ENCODE measurements at places on chromosomes 12 and 14. TPM values are rescaled to one million over a fixed set of nuclear protein-coding genes. Genes with fewer than 3 reads are reported as not detected.

The DNAJC22 gene
- 1.7 TPM for total RNA-seq

The RERGL gene
- 0.74 TPM for total RNA-seq

The SPTSSA gene
- 90.9 TPM for total RNA-seq

The PTGDR gene
- not detected for total RNA-seq

The SLC6A13 gene
- total RNA-seq = 0.83 TPM

The MYF5 gene
- total RNA-seq = not detected

The SIRT4 gene
- 1.9 TPM for total RNA-seq

The CD163L1 gene
- 1.1 TPM for total RNA-seq

The CD4 gene
- total RNA-seq = 23.8 TPM

The SLC22A17 gene
- 13.0 TPM for total RNA-seq

GRCh38 chr14:56145181-56145769 lies 27.1 kb downstream of the PELI2 start:
- no peaks in the 10 kb centered on the region for H3K36me3 ChIP-seq
- no peak for DNase-seq
- no peaks in the 10 kb centered on the region for H3K27me3 ChIP-seq
- peaks cover 7% of the 10 kb centered on the region for H3K4me1 ChIP-seq
- H3K27ac ChIP-seq = no peak overlapping the region
- H3K4me3 ChIP-seq = no peak overlapping the region

GRCh38 chr12:32493282-32493681 lies 93.9 kb downstream of the FGD4 start:
- H3K36me3 ChIP-seq = no peaks in the 10 kb centered on the region
- H3K27ac ChIP-seq = no peak overlapping the region
- DNase-seq = no peak
- H3K4me3 ChIP-seq = no peak overlapping the region
- H3K4me1 ChIP-seq = no peaks in the 10 kb centered on the region

DNA sequence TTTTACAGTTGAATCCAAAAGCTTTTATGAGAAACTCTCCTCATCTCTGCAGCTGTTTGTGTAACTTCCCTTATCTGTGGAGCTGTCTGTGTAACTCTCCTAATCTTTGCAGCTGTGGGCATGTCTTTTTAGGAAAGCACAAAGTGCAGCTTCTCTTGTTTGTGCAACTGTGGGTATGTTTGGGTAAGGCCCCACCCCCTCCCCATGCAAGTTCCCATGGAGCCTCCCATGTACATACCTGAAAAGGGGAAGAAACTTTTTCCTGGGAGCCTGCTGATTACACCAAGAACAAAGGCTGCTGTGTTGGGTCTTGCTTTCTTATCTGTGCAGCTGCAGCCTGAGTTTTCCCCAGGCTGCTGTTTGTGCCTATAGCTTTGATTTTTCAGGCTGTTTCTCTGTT lies 42.7 kb upstream of the CDKN3 start:
- no peak overlapping the region for H3K27ac ChIP-seq
- H3K27me3 ChIP-seq = no peaks in the 10 kb centered on the region
- no peaks in the 10 kb centered on the region for H3K36me3 ChIP-seq
- DNase-seq = no peak

GRCh38 chr12:20716037-20716436 lies 20.9 kb downstream of the SLCO1C1 start:
- no peak overlapping the region for H3K27ac ChIP-seq
- no peaks in the 10 kb centered on the region for H3K36me3 ChIP-seq
- H3K27me3 ChIP-seq = no peaks in the 10 kb centered on the region
- no peak overlapping the region for H3K4me3 ChIP-seq
- no peaks in the 10 kb centered on the region for H3K4me1 ChIP-seq

- H3K27ac ChIP-seq = no peak overlapping the region
- H3K4me1 ChIP-seq = no peaks in the 10 kb centered on the region
- no peak overlapping the region for H3K4me3 ChIP-seq
- DNase-seq = no peak
- no peaks in the 10 kb centered on the region for H3K36me3 ChIP-seq
Observed at GRCh38 chr12:1750300-1750699, 59.4 kb downstream of the ADIPOR2 start.

DNA sequence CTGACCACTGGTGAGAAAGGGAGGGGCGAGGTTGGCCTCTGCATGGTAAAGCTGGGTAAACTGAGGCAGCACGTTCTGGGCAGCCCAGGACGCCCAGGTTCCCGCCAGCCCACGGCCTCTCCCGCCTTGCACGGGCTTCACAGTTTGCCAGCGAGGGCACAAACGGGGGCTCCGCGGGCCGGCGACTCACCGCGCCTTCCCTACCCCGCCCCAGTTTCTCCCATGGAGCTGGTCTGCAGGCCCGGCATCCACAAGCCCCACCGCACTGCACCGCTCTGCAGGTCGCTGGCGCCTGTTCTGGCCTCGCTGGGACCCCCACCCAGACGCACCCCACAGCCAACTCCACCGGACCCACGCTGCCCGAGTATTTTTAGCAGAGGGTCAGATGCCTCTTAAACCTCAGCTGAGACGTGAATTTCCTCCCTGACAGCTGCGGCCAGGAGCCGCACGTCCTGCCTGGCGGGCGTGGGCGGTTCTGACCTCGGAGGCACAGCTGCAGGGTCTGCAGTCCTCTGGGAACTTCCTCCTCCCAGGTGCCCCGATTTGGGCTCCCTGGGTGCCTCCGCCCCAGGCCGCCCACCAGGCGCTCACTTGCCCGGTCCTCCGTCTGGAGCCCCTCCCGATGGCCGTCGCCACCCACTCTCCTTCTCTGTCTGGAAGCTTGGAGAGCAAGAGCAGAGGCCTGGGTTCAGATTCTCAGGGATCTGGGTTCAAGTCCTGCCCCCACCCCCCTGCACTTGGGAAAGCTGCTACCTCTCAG lies 29.5 kb upstream of the INF2 start:
- H3K4me3 ChIP-seq = no peak overlapping the region
- H3K27ac ChIP-seq = no peak overlapping the region
- H3K4me1 ChIP-seq = no peaks in the 10 kb centered on the region
- no peak for DNase-seq
- H3K36me3 ChIP-seq = no peaks in the 10 kb centered on the region

DNA sequence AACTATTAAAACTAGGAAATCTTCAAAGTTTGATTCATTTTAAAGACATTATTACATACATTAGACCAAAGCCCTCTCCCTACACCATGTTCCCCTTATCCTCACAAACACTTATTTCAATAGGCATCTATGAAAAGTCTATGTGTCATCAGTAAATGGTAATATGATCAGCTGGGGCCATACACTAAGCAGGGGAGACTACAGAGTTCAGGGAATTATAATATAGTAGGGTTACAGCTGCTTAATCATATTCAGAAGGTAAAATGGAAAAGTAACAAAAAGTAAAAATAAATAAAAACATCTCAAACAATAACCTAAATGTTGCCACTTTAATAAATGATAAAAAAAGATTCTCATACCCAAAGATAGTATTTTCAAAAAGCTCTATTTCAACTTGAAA lies 29.1 kb downstream of the PAWR start:
- H3K4me3 ChIP-seq = no peak overlapping the region
- no peaks in the 10 kb centered on the region for H3K27me3 ChIP-seq
- no peaks in the 10 kb centered on the region for H3K36me3 ChIP-seq
- H3K27ac ChIP-seq = no peak overlapping the region

DNA sequence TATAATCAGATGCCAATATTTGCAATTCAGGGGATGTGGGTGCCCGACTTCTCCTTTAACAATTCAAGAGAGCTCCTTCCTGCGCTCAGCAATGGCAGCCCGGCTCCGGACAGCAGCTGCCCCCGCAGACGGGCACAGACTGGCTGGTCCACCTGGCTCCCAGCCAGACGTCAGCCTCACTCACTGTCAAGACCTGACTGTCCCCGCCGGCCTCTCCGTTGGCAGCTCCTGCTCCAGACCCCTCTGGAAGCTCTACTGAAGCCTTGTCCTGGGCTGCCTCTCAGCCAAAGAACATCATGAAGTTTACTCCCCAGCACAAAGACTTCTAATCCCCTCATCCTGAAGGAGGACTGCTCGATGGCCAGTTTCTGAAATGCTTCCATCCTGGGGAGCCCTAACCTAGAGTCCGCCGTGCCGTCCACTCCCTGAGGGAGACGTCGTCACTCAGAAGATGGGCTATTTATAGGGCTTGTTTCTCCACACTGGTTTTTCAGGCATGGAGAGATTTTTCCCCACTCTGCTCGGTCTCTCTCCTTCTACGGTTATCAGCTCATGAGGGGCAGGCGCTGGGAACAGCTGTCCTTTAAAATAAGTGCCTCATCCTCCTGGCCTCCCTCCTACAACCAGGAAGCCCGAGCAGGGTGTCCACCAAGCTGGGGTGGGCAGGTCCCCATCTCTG lies 126.2 kb downstream of the RFLNA start:
- H3K27me3 ChIP-seq = no peaks in the 10 kb centered on the region
- H3K4me3 ChIP-seq = no peak overlapping the region
- H3K36me3 ChIP-seq = no peaks in the 10 kb centered on the region
- peak; percentile 78 for DNase-seq
- H3K4me1 ChIP-seq = peaks cover 19% of the 10 kb centered on the region

DNA sequence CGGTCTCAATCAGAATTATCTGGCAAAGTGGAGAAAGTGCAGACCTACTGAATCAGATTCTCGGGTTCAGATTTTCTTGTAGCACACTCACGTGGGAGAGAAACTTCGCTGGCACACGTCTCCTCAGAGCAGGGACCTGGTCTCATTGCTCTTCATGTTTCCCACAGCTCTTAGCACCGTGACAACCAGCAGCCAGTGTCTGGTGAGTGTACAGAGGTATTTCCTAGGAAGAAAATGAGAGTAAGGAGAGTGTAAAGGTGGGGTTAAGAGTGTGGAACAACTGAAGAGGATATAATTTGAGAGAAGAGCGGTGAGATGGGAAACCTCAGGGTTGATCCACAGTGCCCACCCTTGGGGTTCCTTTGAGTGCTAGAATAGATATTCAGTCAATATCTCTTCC lies 89.2 kb downstream of the ARF6 start:
- H3K36me3 ChIP-seq = no peaks in the 10 kb centered on the region
- peak overlapping the region; percentile 74 for H3K27ac ChIP-seq
- H3K27me3 ChIP-seq = no peaks in the 10 kb centered on the region
- peak overlapping the region; percentile 50 for H3K4me3 ChIP-seq

- peaks cover 3% of the 10 kb centered on the region for H3K4me1 ChIP-seq
- no peak overlapping the region for H3K27ac ChIP-seq
- peaks cover 8% of the 10 kb centered on the region for H3K27me3 ChIP-seq
- H3K36me3 ChIP-seq = no peaks in the 10 kb centered on the region
- peak; percentile 70 for DNase-seq
- no peak overlapping the region for H3K4me3 ChIP-seq
Observed at GRCh38 chr12:132433641-132434395, 56.1 kb upstream of the FBRSL1 start.

DNA sequence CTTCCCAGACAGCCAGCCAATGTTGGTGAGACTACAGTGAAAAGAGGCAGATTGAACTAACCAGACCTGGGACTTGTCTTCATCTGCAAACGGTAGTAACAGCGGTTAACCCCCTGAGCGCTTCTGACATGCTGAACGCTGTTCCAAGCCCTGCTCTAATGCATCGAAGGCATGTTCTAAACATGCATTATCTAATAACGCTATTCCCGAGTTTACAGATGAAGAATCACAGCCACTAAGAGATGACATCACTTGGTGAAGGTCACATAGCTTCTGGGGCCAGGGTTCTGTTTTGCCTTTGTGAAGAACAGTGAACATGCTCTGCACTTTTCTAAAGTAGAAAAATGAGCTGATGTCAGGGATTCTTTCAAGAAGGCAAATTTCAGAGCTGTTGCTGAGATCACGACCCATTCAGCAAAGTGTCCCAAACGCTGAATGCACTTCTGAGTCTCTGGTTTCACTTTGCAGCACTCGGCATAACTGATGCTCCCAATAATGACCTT lies 56.0 kb downstream of the FOS start:
- H3K4me1 ChIP-seq = peaks cover 21% of the 10 kb centered on the region
- H3K4me3 ChIP-seq = no peak overlapping the region
- DNase-seq = peak; percentile 43
- peak overlapping the region; percentile 77 for H3K27ac ChIP-seq
- H3K27me3 ChIP-seq = no peaks in the 10 kb centered on the region

GRCh38 chr12:53852061-53852460 lies 86.6 kb upstream of the HOXC13 start:
- H3K27me3 ChIP-seq = peaks cover 20% of the 10 kb centered on the region
- H3K27ac ChIP-seq = no peak overlapping the region
- H3K36me3 ChIP-seq = no peaks in the 10 kb centered on the region
- DNase-seq = no peak
- H3K4me3 ChIP-seq = no peak overlapping the region
- no peaks in the 10 kb centered on the region for H3K4me1 ChIP-seq

DNA sequence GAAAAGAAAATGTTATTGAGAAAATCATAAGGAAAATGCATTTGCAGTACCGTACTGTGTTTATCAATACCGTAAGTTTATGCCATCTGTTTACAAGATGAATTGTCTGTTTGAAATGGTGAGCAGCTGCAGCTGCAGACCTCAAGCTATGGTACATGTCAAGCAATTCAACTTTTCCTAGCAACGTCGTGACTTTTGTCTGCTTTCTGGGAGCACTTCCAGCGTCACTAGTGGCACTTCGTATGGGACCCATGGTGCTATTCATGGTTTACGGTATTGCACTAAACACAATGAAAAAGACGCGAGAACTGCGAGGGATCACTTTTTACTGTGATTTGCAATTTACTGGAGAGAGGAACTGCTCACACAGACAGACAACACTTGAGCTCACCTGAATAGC lies 160.8 kb downstream of the UNC79 start:
- no peaks in the 10 kb centered on the region for H3K27me3 ChIP-seq
- no peaks in the 10 kb centered on the region for H3K36me3 ChIP-seq
- no peak overlapping the region for H3K27ac ChIP-seq
- DNase-seq = no peak

DNA sequence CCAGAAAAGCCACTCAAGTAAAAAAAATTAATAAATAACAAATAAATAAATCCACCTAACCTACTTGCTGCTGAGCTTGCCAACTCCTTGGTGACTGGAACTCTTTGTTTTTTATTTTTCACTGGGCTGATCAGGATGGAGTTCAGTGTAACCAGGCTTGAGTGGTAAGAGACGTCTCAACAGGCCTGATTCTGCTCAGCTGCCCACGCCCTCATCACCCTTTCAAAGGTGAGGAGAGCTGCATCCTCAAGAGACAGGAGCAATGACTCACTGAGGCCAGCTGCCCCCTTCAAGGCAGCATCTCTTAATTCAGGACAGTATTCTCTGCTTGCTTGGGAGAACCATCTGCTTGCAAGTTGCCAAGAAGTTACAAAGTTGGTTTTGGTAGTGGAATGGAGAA lies 111.9 kb upstream of the CPM start:
- H3K27ac ChIP-seq = no peak overlapping the region
- no peak overlapping the region for H3K4me3 ChIP-seq
- no peak for DNase-seq
- no peaks in the 10 kb centered on the region for H3K4me1 ChIP-seq

GRCh38 chr14:54186821-54187763 lies 209.7 kb upstream of the CDKN3 start:
- no peak overlapping the region for H3K27ac ChIP-seq
- no peaks in the 10 kb centered on the region for H3K4me1 ChIP-seq
- DNase-seq = no peak
